ENCODE measurements at places on chromosomes 6 and 20.

- DNase-seq: no peak
Measured at GRCh38 chr6:56815436-56815835, 139.5 kb upstream of the BEND6 start.

- DNase-seq: no peak
Measured at GRCh38 chr20:37279820-37280219, 9.6 kb upstream of the MANBAL start.

- no peak for DNase-seq
Measured at GRCh38 chr20:62637110-62637509, 5.2 kb upstream of the SLCO4A1 start.

DNA sequence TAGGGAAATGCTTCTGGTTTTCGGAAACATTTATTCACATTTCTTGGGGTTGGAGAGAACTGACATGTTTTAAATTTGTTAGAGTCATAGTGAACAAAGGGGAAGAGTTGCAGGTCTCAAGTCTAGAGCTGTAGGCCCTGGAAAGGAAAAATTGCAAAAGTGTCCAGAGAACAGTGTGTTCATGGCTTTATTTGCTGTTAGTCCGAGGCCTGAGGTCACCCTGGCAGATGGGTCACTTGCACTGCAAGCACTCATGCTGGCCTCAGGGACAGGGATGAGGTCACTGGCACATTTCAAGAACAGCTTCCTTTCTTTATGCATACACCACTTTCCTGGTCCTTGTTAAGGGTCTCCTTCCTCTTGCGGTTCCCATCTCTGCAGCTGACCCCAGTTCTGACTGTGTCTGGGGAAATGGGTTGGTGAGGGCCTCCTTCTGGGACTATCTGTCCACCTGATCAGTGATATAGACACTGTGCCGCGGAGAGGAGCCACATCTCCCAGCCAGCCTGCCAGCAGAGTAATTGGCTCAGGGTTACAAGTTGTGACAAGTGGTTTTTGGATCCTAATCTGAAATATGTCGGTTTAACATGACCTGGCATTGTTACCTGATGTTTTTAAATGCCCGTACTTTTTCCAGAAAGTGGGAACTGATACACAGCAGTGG lies 194.0 kb downstream of the EYA4 start:
- no peak for DNase-seq

GRCh38 chr6:22621028-22621427 lies 51.7 kb downstream of the HDGFL1 start:
- DNase-seq: no peak

DNA sequence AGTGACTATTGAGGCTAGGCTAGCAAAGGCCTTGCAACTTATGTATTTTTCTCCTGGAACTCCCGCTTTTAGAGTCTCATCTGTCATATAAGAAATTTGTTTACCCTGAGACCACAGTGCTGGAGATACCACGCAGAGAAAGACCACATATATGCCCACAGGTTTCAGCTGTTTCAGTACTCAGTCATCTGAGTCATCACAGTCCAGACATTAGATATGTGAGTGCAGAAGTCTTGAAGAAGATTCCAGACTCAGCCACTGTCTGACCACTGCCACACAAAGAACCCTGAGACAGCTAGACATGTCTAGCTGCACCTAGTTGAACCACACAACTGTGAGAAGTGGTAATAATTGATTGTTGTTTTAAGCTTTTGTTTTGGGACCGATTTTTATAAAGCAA lies 648.3 kb downstream of the EPM2A start:
- no peak for DNase-seq

DNA sequence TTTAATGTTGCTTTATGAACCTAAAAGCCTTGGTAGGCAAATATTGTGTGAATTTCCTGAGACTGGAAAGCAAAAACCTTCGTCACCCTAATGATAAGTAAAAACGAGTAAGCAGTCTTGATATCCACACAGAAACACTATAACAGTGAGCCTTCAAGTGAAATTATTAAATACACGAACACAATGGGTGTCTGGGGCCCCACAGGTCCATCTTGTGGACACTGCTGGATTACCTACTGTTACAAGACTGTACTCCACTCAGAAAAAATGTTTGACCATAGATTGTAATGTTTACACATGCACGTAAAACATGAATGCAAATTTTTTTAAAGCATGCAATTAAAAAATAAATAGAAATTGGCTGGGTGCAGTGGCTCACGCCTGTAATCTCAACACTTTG lies 466.9 kb downstream of the CD83 start:
- no peak for DNase-seq

DNA sequence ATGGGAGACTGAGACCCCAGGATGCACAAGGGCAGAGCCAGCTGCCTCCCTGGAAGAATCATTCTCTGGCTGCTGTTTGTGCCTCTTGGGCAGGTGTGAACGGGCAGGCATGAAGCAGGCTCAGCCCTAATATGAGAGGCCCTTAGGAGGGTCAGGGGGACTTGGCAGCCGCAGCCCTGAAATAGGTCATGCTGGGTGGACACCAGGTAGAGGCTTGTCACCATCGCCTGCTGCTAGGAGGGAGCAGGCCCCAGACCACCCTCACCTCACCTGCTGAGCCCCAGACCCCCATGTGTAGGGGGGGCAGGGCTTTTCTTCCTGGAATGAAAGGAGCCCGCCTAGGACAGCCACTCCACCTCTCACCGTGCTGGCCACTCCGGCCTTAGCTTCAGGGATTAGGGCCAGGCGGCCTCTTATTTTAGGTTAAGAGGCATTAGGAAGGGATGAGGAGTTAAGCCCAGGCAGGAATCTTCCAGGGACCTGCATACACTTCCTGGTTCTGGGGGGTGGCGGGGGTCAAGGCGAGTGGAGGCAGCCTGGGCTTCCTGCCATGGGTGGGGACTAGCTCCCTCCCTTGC lies 92.4 kb downstream of the ASXL1 start:
- no peak for DNase-seq

GRCh38 chr20:46127396-46128010 lies 9.4 kb downstream of the CD40 start:
- no peak for DNase-seq

DNA sequence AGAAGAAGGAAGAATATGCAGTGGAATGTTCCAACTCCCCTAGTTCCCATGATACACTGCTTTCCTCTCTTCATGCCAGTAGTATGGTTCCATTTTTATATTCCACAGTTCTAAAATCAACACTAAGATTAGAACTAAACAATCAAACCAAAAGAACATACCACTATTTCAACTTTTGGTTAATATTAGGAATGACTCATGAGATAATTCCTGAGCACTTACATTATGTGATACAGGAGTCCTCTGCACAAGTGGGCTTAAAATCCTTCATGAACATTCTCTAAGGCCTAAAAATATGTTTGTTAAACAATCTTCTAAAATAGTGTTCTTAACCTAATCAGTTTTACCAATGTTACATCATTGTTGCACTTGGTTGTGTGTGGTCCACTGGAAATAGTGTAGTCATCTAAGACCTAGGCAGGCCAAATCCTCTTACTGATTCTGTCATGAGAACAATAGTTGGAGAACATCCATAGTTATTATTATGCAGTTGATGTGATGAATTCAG lies 30.3 kb upstream of the RCAN2 start:
- no peak for DNase-seq
